ENCODE measurements at places on chromosomes 4 and X.

DNA sequence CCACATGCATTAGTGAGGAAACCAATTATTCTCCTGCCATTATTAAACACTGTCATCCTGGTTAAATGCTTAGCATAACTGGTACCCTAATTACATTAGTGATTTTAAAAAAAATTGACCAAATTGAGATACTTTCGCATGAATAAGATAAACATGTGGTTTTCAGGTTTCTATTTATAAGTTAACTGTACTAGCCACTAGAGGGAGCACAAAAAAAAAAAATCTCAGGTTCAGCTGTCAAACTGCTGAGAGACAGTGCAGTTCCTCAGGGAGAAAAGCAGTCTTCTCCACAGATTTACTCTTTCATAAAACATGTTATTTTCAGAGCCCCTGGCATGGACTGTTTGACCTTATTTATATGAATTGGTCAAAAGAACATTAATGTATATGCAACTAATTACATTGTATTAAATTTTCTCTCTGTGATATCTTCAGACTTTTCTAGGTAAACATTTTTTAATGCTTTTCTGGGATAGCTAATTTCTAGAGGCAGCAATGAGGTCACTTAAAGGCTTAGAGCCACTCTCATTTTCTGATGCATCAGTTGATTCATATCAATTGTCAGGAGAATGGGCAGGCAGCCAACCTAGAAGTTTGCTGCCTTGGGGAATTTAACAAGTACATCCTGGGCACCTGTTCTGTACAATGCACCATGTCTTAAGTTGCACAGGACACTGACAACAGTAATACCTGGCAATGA is 167.5 kb downstream of the CDS1 start:
- no peak for DNase-seq

DNA sequence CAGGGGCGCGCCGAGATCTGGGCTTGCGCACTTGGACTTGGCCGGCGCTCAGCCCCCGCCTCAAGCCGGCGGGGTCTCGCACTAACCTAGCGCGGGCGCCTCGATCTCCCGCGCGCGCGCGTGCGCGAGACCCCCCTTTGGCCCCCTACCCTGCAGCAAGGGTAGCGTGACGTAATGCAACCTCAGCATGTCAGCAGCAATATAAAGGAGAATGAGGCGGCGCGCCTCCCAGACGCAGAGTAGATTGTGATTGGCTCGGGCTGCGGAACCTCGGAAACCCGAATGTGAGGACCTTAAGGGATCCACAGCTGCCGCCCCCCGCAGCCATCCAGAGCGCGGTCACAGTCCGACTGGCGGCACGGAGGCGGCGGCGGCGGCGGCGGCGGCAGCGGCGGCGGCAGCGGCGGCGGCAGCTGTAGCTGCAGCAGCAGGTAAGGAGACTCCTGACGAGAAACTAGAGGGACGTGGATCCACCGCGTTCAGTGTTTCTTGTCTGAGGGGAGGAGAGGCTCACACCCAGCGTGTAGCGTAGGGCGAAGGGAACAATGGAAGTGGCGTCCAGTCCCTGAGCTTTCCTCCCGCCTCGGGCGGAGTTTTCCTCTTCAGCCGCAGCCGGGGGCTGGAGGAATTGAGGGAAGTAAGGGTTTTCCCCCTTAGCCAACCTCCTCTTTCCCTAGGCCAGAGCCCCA is at the start of the genes SATL1 and ZNF711:
Gene SATL1 (minus strand): TSS at position 19 of the 689 bp plus-strand sequence. CDS start 134,811 bp downstream, outside the sequence.
Gene ZNF711 (plus strand): TSS at position 231 of the 689 bp plus-strand sequence. CDS start 3,582 bp downstream, outside the sequence.
- peak; percentile 3 for DNase-seq

- DNase-seq, result no peak
Measured at GRCh38 chr4:86048426-86048825, 311.4 kb downstream of the MAPK10 start.

DNA sequence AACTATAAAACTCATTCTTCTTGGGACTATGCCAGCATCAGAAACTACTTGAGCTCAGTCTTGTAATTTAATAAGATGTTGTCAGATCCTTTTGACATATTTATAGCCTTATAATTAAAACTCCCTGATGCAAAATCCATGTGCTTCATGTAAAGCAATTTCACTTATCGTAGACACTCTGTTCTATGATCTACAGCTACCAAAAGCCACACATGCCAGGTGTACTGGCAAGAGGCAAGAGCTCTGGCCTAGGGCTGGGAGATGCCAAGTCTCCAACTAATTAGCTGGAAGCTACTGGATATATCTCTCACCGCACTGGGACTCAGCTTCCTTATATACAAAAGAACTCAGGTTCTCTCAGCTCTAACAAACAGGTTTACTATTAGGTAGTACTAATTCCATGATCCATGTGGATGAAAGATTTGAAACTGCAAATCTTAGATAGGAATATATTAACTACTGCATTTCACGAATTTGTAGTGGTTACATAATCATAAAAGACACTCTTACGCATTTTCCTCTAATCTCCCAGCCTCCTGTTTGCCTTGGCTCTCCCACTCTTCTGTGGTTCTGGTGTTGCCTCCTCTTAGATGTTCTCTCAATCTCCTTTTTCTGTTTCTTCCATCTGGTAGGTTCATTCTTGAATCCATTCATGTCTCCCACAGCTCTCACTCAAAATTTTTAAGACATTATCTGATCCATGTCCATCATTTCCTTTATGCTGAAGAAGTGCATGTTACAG is 103.0 kb downstream of the HHIP start:
- no peak for DNase-seq

DNA sequence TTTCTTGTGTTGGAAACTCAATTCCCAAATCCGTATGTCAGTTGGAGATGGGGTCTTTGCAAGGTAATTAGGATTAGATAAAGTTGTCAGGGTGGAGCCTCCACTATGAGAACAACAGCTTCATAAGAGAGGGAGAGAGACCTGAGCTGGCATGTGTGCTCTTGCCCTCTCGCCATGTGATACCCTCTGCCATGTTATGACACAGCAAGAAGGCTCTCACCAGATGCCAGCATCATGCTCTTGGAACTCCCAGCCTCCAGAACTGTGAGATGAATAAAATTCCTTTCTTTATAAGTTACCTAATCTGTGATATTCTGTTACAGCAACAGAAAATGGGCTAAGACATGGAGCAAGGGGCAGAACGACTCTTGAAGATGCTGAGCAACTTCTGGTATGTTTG is 201.9 kb upstream of the BOD1L1 start:
- DNase-seq, result no peak

All from CD4-positive, alpha-beta T cell treated with Interleukin-4 for 4 hours (primary cell).